SK-N-MC (cell line): ENCODE measurements at places on chromosomes 7 and 10.

DNA sequence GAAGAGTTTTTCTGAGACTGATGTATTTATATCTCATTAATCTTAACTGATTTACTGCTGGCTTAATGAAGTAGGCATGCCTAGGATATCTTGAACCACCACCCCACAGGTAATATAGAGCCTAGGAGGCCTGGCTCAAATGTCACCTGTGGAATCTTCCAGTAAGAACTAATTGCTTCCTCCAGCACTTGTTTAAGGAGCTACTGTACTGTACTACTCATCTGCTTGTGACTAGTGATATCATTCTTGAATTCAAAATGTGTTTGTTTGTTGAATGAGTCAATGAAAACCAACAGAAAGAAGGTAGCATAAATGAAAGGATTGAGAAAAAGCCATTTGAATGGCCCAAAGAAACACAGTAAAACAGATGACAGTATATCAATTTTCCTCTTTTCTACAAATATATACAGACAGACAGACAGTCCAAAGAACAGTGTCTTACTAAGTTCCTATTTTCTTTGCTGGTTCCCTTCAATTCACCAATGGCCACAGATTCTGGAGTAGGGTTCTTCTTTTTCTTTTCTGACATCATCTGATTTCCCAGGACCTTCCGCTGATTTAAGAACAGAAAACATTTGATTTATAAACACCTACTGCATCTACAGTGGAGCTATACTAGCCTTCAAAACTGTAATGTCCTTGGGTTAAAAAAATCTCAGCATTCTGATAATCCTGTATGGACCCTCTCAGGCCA lies 43.7 kb upstream of the SLIT1 start:
- no peak for DNase-seq

GRCh38 chr10:7075110-7075509 lies 335.7 kb downstream of the SFMBT2 start:
- no peak for DNase-seq

DNA sequence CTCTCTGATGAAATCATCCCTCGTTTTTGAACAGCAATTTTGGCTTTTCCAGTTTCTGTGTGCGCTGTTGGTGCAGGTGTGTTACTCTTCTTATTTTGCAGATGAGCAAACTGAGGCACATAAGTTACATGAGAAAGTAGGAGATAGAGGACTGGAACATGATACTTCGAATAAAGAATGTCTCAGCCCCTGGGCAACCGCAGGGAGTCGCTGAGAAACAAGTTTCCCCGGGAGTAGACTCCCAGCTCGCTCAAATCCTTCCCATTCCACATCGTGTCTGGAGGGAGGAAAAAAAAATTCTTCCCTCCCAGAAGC lies 18.0 kb downstream of the MXI1 start:
- DNase-seq, result no peak

- no peak for DNase-seq
These were observed 20.8 kb upstream of the HYAL4 start for GRCh38 chr7:123823898-123824753.

DNA sequence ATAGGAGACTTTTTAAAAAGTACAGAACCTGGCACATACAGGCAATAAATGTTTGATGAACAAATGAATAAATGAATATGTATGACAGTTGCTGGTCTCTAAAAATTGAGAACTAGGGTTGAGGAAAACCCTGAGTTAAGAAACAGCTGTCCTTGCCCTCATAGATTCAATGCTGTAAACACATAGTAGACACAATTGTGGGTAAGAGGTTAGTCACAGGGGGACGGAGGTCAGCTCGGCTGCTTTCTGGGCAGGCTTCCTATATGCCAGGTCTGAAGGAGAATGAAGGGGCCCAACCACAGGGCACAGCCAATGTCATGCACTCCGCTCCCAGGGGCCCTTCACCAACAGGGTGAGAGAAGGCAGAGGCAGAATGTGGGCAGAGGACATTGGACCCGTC lies 143.3 kb upstream of the RSU1 start:
- DNase-seq, result no peak

DNA sequence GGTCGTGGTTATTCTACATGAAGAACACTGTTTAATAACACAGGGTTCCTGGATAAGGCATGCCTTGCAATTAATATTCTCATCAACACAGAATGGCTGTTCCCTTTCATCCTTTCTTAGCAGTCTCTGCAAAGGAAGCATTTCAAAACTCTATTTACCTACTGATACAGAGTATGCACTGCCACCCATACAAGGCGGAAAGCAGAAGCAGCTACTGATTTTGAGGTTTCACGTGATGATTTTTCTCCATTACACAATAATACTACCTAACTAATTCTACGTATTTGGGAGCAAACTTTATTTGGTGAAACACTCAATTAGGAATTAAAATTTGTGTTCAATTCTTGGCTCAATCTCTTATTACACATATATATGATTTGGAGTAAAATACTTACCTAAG lies 43.0 kb upstream of the COL1A2 start:
- no peak for DNase-seq

DNA sequence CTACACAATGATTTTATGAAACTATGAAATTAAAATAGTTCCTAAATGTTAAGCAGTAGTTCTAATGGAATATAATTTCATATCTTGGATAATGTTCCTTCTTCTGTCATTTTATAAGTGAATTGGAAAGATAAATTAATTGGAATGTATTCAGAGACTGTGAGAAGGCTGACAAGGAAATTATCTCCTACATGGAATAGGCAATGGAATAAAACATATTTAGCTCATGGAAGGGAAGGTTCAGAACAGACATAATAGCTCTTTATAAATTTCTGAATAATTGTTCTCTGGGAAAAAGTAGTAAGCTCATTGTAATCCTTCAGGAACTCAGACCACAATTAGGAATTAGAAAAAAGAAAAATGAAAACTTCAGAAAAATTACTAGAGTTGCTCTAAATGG lies 1172.3 kb upstream of the SORCS1 start:
- no peak for DNase-seq

DNA sequence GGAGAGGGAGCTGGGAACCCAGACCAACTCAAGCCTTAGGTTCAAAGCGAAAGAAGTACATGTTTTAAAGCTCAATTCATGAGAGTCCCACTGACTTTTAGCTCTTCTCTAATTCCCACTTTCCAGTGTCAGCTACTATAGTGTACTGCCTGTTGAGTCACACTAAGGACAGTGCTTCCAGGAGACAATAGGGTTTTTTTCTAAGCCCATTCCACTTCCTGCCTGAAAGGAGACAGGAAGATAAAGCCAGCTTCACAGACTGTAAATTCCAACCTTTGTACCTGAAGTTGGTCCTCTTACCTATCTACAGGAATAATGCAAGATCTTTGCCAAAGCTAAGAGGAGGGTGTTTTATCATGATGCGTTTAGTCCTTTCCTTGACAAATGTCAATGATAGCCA lies 4.4 kb downstream of the MSRB2 start:
- no peak for DNase-seq

DNA sequence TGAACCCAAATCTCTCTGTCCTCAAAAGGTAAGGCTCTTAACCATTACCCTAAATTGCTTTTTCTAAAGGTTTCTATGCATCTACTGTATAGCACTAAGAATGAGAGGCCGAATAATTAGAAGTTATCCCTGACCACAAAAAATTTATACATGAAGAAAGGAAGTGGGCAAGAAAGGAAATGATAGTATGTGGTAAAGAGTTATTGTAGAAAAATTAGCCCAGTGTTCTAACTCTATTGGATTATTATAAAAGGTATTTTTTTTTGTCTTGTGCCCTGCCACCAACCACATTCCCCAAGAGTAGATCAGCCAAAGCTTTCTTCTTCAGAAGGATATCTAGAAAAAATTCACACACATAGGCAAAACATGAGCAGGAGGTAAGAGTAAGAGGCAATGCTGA lies 45.4 kb downstream of the DKK1 start:
- no peak for DNase-seq

GRCh38 chr10:71260622-71261325 lies 48.4 kb downstream of the UNC5B start:
- no peak for DNase-seq

DNA sequence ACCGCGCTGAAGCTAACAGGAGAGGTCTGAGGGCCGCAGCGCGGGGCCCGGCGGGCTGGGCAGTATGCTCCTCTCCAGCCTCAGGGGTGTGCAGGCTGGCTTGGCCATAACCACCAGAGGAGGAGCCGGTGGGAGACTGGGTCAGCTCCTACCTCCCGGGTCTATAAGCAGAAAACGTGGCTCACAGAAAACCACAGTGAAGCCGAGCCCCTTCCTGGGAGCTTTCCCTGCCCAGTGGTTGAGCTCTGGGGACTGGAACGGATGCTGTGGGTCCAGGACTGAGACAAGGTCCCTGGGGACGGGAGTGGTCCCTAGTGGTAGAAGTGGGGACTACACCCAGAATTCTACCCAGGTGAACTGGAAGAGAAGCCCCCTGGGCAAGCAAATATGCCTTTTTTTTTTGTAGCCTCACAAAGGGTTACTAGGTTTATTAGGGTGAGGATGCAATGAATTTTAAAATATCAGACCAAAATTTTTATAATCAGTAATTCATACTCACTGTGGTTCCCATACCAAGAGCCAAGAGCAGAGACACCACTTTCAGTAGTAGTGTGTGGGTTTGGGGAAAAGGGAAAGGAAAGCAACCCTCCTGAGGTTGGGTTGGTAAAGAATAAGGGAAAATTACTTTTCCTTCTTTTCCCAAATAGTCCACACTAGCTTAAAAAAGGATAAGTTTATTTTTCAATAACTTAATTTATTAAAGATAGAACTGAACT lies 67.9 kb upstream of the PRKCQ start:
- DNase-seq, result no peak
